NCI-H1417 treated with DMSO at 0.1 percent for 48 hours (cell line): ENCODE measurements at places on chromosomes 7 and 10.

- DNase-seq: no peak
These were observed 27.5 kb downstream of the CTNNA3 start for GRCh38 chr10:67668448-67668847.

DNA sequence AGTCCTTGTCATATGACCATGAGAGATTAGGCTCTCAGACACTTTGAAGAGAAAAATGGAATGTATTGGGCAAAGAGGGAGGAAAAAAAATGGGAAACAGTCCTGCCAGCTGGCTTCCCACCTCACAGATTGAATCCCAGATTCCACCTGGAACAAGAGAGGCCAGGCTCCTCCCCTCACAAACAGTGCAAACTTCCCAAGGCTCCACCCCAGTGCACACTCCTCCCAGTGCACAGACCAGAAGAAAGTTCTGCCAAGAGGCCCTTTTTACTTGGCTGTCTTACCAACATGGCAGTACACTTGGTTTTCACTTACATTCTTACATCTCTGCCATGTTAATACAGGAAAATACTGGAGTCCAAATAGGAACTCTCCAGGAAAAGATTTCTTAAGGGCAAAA is 202.3 kb downstream of the AHR start:
- DNase-seq: no peak

DNA sequence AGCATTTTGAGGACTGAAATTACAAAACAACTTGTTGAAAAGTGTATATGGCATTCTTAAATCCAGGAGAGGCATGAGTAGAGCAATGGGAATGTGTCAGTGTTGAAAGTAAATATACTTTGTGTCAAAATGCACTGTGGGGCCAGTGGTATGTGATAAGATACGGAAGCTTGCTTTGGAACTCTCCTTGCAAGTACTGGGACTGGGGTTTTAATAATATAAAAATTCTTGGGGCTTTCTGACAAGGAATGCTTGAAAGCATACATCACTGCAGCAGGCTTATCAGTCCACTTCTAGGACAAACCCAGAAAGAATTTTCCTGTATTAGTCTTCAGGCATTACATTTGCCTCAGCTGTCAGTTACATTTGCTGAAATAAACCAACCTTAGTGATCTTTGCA is 472.8 kb upstream of the FZD8 start:
- no peak for DNase-seq

DNA sequence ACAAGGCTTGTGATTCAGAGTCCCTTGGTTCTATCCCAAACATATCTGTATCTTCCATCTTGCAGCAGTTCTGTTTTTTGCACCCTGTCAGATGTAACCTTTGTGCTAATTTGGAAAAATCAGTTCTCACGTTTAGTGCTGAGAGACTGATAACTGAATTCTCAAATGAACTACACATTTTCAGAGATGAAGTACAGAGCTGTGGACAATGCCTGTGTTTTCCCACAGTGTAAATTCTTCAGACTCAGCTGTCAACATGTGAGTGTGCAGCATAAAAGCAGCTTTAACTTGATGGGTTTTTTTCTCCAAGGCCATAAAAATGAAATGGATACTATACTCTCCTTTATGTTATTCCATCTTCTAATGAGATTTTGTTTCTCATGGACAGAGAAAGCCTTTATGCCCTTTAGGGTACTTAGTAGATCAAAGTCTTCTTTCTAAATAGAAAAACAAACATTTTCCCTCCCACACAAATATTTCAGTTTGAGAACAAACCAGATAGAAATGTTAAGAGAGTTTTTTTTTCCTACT is 150.9 kb downstream of the SEMA3A start:
- no peak for DNase-seq

GRCh38 chr10:109769966-109770365 is 153.3 kb downstream of the XPNPEP1 start:
- no peak for DNase-seq

DNA sequence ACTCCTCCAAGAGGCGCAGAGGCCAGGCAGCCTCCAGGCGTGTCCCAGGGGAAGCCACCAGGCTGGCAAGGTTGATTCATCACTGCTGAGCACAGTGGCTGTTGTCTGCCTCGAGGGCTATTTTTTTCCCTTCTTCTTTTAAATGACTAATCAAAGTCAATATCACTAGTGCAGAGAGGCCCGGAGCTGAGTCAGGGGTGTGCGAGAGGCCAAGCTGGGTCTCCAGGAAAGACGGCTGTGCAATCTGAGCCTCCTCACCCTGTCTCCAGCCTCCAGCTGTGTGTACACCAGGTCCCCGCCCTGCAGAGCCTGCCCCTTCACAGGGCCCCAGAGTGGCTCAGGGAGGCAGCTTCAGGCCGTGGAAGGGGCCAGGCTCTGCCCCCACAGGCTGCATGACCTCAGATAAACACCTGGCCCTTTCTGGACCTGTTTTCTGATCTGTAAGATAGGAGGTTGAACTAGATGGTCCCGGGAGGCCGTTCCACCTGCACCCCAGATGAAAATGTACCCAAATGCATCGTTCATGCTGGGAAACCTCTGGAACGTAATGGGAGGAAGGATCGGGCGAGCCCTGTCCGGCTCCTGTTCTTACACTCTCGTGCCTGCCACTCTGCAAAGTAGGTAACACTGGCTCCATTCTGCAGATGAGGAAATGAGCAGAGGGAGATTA is 3.7 kb downstream of the STX1A start:
- DNase-seq: peak; percentile 59

DNA sequence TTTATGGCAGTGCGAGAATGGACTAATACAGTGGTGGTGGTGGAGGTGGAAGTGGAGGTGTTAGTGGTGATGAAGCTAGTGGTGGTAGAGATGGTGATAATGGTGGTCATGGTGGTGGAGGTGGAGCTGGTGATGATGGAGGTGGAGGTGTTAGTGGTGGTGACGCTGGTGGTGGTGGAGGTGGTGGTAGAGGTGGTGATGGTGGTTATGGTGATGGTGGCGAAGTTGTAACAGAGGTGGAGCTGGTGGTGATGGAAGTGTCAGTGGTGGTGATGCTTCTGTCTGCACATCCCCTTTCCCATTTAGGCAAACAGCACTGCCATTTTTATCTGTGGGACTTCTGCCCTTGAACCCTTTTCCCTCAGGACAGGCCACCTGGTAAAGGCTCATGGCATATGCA is 7.4 kb upstream of the PTPRN2 start:
- DNase-seq: no peak

GRCh38 chr10:72720814-72721660 is 29.1 kb downstream of the MCU start:
- no peak for DNase-seq
